ENCODE measurements at places on chromosomes 1 and 21. TPM values are rescaled to one million over a fixed set of nuclear protein-coding genes. Genes with fewer than 3 reads are reported as not detected.
A peak's percentile ranks its signal among the peaks of the same experiment; 100 is the strongest.

ODF2L gene
- total RNA-seq = 27.6 TPM

ANGPTL1 gene
- not detected for total RNA-seq

S100A14 gene
- not detected for total RNA-seq

KRTAP25-1 gene
- not detected for total RNA-seq

CTBS gene
- 9.1 TPM for total RNA-seq

SLC6A17 gene
- 0.07 TPM for total RNA-seq

BEND5 gene
- 0.55 TPM for total RNA-seq

WNT3A gene
- not detected for total RNA-seq

DNA sequence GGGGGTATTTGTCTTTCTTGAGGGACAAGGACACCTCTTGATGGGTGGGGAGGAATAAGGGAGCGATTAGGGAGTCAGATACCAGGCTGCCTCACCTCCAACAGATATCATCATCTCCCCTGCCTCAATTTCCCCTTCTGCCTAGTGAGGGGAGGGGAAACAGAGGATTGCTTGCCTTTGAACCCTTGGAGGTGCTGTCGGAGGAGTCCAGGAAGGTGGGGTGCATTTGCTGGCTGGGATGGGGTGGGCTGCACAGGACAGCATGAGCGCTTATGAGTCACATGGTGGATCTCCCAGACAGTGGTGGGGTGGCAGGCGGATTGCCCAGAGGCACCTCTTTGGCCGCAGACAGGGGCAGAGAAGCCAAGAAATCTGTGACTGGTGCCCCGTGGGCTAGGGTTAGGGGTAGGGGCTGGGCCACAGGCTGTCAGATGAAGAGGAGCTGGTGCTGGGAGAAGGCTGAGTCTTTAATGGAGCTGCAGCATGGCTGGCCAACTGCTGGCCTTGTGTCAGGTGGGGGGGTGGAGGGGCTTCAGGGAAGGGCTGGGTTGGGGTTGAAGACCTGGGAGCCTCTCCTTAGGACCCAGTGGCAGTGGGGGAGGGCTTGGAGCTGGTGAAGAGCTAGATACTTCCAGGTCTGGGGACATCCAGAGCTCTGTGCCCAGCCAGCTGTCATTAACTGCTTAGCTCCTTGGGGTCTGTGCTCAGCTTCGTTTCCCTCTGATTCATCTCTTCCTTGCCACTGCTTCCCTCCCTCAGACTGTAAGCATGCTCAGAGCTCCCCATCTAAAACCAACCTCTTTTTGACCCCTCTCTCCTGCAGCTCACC is 7.0 kb upstream of the ADORA1 start:
- no peak overlapping the region for H3K27ac ChIP-seq
- H3K4me3 ChIP-seq = no peak overlapping the region
- H3K4me1 ChIP-seq = no peaks in the 10 kb centered on the region
- H3K36me3 ChIP-seq = no peaks in the 10 kb centered on the region
- DNase-seq = no peak

DNA sequence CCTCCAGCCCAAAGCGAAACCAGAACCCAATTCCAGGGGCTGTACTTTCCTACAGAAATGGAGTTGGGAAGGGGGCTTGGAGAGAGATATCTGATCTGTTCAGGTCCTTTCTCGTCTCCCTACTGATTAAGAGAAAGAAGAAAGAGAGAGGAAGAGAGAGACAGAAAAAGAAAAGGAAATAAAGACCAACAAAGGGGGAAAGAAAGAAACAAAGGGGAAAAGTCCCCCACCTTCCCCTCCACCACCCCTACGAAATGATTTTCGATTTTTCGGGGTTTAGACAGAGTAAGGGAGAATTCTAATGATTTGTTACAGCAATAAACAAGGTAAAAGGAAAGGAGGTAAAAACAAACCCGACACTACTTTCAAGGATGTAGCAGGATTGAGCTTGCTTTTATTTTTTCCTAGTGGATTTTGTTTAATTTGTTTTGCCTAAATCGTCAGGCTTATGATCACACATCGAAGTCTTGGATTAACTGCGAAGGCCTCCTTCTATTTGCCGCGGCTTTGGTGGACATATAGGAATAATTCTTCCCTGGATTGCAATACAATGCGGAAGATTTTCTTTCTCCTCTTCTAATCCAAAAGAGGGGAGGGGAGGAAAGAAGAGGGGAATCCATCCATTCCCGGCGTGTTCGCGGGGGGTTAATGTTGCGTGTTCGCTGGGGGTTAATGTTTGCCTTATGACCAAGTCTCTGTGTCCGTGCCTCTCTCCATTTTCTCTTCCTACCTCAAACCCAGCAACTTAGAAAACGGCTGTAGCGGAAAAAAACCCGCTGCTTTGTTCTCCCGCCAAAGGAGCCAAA is 1.9 kb downstream of the TAL1 start:
- peak overlapping the region; percentile 45 for H3K4me3 ChIP-seq
- DNase-seq = no peak
- H3K4me1 ChIP-seq = peaks cover 24% of the 10 kb centered on the region
- H3K27ac ChIP-seq = peak overlapping the region; percentile 85
- H3K36me3 ChIP-seq = no peaks in the 10 kb centered on the region
- H3K27me3 ChIP-seq = peaks cover 57% of the 10 kb centered on the region

DNA sequence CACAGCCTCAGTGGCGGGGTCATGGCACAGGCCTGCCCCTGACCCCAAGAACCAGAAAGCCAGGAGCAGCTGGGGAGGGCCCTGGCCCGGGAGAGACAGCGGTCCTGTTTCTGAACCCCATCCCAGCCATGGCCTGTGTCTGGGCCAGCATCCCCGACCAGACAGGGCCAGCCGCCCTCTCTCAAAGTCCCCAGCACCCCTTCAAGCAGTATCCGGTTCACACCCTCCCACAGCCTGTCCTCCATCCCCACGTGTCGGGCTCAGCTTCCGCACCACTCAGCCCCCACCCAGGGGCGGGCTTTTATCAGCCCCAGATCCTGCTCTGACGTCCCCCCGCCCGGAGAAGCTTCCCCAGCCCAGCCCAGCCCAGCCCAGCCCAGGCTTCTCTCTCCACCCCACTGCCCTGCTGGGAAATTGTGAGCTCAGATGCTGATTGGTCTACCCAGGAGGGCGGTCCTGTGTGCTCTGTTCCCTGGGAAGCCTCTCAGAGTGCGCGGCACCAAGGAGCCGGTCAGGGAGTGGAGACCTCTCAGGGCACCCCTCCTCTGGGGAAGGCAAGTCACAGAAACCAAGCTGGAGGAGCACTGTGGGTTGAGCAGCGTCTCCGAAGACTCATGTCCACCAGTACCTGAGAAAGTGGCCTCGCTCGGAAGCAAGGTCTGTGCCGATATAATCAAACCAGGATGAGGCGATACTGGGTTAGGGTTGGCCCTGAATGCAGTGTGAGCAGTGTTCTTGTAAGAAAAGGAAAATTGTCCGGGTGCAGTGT is 4.7 kb upstream of the FAAP20 start:
- H3K36me3 ChIP-seq = no peaks in the 10 kb centered on the region
- H3K27ac ChIP-seq = peak overlapping the region; percentile 73
- peak; percentile 88 for DNase-seq
- no peaks in the 10 kb centered on the region for H3K27me3 ChIP-seq
- H3K4me3 ChIP-seq = peak overlapping the region; percentile 57

DNA sequence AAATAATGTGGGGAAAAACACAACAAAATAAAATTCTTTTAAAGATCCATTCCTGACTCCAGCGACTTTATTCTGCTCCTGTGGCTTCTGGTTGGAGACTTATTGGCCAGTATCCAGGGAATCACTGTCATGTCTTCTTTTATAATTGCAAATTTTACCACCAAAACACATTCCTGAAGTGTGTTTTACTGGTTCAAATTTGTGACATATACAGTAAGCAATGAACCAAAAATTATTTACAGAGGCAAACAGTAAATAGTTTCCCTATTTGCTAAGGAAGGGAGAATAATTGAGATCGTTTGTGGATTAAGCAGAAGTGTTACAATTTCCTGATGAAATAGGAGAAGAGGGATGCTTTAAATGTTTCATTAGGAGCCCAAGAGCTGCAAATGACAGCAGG is 118.7 kb downstream of the ZNF281 start:
- H3K27ac ChIP-seq = no peak overlapping the region
- no peaks in the 10 kb centered on the region for H3K27me3 ChIP-seq
- DNase-seq = no peak
- H3K4me3 ChIP-seq = no peak overlapping the region
- H3K36me3 ChIP-seq = no peaks in the 10 kb centered on the region
- no peaks in the 10 kb centered on the region for H3K4me1 ChIP-seq

- H3K4me3 ChIP-seq = no peak overlapping the region
- H3K36me3 ChIP-seq = no peaks in the 10 kb centered on the region
- H3K4me1 ChIP-seq = peaks cover 19% of the 10 kb centered on the region
- H3K27me3 ChIP-seq = no peaks in the 10 kb centered on the region
- DNase-seq = no peak
- H3K27ac ChIP-seq = no peak overlapping the region
Measured at GRCh38 chr1:153774026-153774595, 1.1 kb upstream of the SLC27A3 start.

- no peaks in the 10 kb centered on the region for H3K27me3 ChIP-seq
- H3K27ac ChIP-seq = no peak overlapping the region
- no peaks in the 10 kb centered on the region for H3K36me3 ChIP-seq
- no peak overlapping the region for H3K4me3 ChIP-seq
- no peaks in the 10 kb centered on the region for H3K4me1 ChIP-seq
- peak; percentile 57 for DNase-seq
Measured at GRCh38 chr1:207077470-207078377, 10.9 kb upstream of the C4BPB start.

- no peaks in the 10 kb centered on the region for H3K27me3 ChIP-seq
- no peak for DNase-seq
Measured at GRCh38 chr1:31981456-31981839, 32.2 kb upstream of the KHDRBS1 start.

- H3K4me1 ChIP-seq = no peaks in the 10 kb centered on the region
- H3K4me3 ChIP-seq = no peak overlapping the region
- no peak for DNase-seq
- no peaks in the 10 kb centered on the region for H3K27me3 ChIP-seq
Measured at GRCh38 chr1:75668813-75669212, 55.7 kb upstream of the ACADM start.

All from CD8-positive, alpha-beta memory T cell (primary cell).